Activated T-helper 2 cell treated with anti-CD3 and anti-CD28 coated beads, Interferon-gamma antibody, Interleukin-2, Interleukin-4, amounts not matched to agents 10 μg/mL and 5 μg/mL and 100 μg/mL, durations not matched to agents 14 hours and 24 hours and 36 hours (primary cell): ENCODE measurements at places on chromosomes 12 and 14.

DNA sequence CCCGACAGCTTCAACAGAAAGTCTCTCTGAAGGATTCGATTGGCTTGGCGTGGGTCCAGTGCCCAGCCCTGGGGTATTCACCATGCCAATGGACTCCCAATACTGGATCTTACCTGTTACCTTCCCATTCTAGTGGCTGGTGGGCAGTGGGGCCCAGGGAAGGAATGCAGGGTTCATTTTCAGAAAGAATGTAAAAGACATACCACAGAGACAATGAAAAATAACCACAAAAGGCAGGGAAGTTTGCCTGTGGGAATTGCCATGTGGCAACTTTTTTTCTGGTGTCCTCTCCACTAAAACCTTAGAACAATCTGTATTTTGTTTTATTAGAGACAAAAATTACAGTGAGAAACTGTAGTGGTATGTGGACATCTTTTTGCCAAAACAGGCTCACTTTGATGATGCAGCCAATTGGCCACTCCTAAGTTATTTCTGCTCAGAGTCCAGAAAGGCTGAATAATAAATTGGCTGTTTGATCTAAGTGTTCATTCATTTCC, 55.2 kb downstream of the PTGER2 start:
- no peak for DNase-seq

DNA sequence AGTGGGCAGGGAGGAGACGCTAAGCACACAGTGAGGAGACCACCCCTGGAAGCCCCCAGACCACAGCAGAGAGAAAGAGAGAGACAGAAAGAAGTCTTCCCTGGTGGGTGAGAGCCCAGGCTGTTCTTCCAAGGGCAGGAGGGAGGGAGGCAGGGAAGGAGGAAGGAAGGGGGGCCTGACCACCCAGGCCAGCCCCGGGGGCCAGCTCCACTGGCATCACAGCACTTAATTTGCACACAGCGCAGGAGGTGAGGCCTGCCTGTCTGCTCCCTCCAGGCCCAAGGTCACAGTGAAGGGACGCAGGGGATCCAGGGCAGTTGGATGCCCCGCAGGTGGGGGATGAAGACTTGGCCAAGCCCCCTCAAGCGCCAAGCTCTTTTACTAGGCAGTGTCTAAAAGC, 141.9 kb upstream of the C14orf180 start:
- no peak for DNase-seq

GRCh38 chr12:51938726-51939125, 12.8 kb upstream of the ACVR1B start:
- DNase-seq = no peak

- DNase-seq = no peak
Measured at GRCh38 chr12:14239350-14239934, 126.0 kb upstream of the ATF7IP start.

DNA sequence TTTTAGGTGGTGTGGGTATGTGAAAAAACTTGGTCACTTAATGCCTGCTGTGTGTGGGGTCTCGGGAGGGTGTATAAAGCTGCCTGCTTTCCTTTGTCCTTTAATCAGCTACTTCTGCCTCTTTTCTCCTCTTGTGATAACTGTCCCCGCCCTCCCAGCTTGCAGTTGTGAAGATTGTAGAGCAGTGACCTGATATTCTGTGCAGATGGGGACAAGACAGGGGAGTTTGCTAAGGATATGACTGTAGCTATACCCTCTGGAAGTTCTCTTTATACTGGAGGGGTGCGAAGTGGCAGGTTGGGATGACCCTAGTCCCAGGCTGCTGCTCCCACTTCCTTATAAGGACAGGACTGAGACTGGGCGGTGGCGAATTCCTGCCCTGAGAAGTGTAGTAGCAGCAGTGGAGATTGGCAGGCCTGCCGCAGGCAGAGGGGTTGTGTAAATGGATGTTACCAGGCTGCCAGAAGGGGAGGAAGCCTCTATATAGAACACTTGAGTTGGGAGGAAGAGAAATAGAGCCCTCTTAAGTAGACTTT, 835 bp downstream of the MYL6 start:
- DNase-seq = no peak

GRCh38 chr14:82113710-82114109, 580.1 kb upstream of the SEL1L start:
- no peak for DNase-seq

DNA sequence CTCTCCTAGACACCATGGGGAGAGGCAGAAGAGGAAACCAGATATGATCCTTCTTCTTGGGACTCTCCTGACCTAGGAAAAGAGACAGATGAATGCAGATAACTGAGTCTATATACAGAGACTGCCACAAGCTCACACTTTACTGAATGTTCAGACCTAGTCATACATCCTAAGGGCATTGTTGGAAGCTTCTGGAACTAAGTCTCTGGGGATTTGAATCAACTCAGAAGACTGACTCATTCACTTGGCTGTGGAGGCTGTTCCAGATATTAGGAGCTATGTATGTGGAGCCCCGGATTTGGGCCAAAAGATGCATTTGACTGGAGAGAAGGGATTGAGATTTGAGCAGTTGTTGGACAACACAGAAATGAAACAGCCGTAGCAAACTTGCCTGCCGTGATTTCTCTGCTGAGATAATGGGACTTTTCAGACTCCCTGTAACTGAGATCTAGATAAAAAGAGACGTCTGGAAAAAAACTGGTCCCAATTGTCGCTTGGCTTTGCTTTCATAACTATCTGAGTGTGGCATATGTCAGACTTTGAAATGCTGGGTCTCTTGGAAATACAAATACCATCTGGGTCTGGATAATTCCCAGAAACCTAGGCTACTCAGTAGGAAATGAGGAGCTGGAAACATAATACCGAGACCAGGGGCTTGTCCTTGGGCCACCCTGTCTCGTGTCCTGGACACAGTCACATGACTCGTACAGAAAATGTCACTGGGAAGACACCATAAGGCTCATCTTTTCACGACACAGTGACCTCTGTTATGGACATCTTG, 396.8 kb downstream of the NUAK1 start:
- no peak for DNase-seq

DNA sequence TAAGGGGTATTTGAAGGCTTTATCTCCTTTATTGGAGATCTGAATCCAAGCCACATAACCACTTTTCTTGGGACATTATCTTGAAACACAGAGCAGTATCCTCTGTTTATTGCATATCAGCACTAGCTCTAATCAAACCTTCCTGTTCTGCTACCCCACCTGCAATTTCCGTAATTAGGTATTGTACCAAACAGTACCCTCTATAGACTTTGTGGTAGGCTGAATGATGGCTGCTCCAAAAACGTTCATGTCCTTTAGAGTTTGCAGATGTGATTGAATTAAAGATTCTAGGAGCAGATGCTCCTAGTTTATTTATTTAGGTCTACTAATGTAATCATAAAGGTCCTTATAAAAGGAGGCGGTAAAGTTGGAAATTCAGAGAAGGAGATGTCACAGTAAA, 573.0 kb upstream of the ATXN7L3B start:
- no peak for DNase-seq

DNA sequence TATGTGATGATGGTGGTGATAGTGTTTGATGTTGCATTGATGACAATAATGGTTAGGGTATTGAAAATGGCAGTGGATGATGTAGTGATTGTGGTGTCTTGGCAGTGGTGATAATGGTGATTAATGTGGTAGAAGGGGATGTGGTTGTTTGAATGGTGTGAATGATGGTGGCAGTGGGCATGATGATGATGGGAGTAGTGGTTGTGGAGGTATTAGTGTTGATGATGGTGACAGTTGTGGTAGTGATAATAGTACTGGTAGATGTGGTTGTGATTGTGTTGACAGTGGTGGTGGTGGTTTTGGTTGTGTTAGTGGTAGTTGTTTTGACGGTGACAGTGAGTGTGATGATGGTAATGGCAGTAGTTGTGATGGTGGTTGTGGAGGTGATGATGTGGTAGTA, 1049.0 kb downstream of the VRK1 start:
- no peak for DNase-seq

GRCh38 chr14:95683793-95684192, 2.4 kb upstream of the TCL1B start:
- DNase-seq = no peak

- DNase-seq = no peak
Measured at GRCh38 chr12:39736406-39736805, 116.8 kb upstream of the ABCD2 start.

- DNase-seq = no peak
Measured at GRCh38 chr12:28540324-28540714, 350.1 kb downstream of the CCDC91 start.
